Progenitor cell of endocrine pancreas (in vitro differentiated cells): ENCODE measurements at places on chromosomes 11 and 22.

GRCh38 chr11:12559011-12559410 is 115.2 kb upstream of the TEAD1 start:
- DNase-seq, result no peak

GRCh38 chr11:100273066-100273815 is 413.8 kb upstream of the ARHGAP42 start:
- DNase-seq, result no peak

- DNase-seq, result no peak
Observed at GRCh38 chr22:29683536-29683935, 36.3 kb upstream of the CABP7 start.

- DNase-seq, result no peak
Observed at GRCh38 chr11:60918251-60918938, 4.4 kb downstream of the TMEM109 start.

GRCh38 chr11:94574193-94574961 is 7.2 kb downstream of the PIWIL4 start:
- no peak for DNase-seq

DNA sequence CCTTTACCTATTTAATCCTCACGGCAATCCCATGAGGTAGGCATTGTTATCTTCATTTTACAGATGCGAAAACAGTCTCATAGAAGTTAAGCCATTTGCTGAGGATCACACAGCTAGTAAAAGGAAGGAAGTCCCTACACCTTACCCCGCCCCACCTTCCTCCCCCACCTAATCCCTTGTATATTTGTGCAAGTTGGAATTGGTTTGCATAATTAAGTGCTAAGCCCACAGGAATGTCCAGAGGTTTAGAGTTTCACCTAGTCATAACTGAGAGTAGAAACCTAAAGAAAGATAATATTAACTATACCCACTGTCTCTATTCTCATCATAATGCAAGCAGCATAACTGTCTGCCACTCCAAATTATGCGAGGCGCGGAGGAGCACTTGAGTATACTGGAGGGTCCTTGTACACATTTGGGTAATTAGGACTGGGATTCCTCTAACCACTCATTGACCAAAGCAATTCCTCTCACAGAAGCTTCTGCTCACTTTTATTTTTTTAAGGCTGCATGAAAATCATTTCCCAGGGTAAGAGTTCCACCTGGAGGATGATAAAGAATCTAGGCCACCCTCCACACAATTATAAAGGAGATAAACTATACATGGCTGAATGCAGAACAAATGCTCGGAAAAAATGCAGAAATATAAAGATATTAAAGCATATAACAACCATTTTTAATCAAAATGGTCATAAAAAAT is 199.9 kb downstream of the FAM181B start:
- DNase-seq, result no peak

DNA sequence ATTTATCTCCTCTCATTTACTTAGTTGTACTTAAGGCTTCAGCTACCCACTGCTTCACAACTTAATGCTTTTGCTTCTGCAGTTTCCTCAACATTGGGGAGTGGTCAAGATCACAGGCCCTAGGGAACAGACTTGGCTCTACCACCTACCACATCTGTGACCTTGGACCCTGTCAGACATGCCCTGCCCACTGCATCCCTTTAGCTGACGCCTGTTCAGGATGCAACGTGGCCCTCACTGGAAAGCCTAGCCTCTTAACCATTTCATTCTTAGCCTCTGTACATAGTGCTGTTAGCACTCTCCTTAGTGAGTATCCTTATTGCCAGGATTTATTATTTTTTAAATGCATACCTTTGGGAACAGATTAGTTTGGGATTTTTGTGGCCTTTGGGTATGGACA is 34.4 kb downstream of the TNRC6B start:
- DNase-seq, result no peak

DNA sequence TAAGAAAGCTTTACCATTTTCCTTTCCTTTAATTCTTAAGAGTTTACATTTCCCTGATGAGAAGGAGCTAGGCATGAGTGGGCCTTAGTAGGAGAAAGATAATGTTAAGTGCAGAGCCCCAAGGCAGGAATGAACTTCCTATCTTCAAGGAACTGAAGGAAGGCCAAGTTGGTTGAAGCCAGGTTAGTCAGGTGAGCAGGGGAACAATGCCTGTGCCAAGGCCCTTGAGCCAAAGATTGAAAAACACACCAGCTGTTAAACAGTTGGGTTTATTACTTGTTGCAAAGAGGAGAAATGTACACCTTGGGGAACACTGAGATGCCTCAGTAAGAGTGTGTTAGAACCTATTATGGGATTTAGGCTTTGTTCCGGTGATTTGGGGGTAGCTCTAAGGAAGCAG is 10.0 kb downstream of the CNTF start:
- DNase-seq, result no peak

DNA sequence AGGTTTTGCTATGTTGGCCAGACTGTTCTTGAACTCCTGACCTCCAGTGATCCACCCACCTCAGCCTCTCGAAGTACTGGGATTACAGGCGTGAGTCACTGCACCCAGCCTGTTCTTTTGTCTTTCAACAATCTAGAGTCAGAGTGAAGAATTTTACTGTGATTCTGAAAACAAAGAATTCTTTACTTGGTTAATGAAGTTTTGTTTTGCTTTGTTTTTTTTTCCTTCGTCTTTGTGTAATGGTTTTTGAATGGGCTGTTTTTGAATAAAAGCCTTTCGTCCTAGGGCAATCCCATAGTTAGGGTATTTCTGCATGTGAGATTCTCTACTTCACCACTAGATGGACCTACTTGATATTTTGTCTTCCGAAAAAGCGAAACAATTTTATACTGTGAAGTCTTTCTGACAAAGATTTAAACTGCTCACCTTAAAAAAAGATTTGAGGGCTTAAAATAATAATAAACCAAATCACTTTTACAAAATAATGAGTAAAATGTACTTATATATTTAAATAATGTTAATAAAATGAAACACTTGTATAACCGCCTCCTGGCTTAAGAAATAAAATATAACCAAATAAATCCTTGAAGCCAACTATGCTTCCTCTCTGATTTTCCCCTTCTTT is 43.4 kb upstream of the SC5D start:
- no peak for DNase-seq

GRCh38 chr11:45704635-45705034 is 39.2 kb upstream of the CHST1 start:
- no peak for DNase-seq

DNA sequence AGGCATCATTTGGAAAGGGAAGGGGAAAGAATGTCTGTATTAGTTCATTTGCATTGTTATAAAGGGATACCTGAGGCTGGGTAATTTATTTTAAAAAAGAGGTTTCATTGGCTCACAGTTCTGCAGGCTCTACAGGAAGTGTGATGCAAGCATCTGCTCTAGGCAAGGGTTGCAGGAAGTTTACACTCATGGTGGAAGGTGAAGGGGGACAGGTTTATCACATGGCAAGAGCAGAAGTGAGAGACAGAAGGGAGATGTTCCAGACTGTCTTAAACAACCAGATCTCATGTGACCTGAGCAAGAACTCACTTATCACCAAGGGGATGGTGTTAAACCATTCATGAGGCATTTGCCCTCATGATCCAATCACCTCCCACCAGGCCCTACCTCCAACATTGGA is 90.6 kb downstream of the CCDC83 start:
- DNase-seq, result no peak

DNA sequence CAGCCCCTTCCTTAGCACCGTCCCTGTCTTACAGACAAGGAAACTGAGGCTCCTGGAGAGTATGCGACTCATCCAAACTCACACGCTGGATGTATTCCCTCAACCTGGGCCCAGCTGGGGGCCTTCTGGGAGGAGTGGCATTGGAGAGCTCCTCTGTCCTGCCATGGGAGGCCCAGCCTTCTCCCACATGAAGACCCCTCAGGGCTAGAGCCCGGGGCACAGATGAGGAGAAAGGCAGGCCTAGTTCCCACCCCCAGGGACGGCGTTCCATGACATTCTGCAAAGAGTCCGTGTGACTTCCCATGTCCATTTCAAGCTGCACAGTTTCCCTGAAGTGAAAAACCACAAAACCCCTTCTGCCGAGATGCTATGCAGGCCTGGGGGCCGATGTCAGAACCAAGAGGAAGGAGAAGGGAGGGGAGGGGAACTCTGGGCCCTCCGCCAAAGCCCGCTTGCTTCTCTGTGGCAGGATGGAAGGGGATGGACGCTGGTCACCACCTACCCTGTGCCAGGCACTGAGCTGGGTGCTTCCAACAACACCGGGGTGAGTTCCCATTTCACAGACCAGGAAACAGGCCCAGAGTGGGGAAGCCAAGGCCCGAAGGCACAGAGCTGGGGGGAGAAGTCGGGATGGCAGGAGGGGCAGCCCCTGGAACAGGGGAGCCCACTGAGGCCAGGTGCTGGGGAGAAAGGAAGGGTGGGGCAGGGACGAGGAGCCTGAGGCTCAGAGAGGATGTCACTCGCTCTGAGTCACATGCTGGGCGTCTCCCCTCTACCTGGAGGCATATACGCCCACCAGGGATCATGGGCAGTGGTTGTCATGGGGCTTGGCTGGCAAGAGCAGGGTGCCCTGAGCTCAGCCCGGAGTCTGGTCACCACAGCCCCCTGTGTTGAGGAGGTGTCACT is 15.7 kb downstream of the RAC2 start:
- no peak for DNase-seq

DNA sequence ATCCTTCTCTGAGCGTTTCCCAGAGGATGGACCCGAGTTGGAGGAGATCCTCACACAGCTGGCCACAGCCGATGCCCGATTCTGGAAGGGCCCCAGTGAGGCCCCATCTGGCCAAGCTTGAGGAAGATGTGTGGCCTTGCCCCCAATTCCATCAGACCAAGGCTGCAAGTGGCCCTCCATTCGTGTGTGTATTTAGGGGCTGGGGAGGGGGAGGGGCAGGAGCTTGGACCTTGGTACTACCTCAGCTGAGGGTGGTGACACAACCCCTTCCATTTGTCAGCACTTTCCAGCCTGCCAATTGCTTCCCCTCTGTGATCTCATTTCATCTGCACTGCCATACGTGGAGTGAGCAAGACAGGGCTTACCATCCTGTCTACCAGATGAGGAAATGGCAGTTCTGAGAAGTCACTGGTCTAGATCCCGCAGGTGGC is 1.3 kb upstream of the BBS1 start:
- DNase-seq, result no peak

GRCh38 chr11:59173080-59173963 is 1.4 kb downstream of the DTX4 start:
- peak; percentile 40 for DNase-seq

GRCh38 chr11:123450623-123451022 is 20.6 kb downstream of the GRAMD1B start:
- no peak for DNase-seq

- DNase-seq, result no peak
Observed at GRCh38 chr11:48047616-48048015, 67.3 kb downstream of the PTPRJ start.

DNA sequence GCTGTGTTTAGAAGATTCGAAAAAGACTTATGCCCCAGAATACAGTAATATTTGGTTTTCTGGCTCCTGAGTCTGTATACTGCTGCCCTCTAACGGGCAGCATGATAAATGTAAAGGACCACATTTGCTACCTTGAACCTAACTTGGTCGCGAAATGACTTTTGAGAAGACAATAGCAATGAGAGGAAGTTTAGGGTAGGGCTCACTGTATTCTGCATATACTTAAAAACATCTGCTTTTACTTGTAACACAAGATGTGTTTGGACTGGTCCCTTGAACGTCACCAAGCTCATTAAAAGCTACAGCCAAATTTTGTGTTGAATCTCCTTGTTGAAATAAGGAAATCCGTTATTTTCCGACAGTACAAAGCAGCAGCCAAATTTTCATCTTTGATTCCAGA is 309.1 kb downstream of the SWAP70 start:
- no peak for DNase-seq

DNA sequence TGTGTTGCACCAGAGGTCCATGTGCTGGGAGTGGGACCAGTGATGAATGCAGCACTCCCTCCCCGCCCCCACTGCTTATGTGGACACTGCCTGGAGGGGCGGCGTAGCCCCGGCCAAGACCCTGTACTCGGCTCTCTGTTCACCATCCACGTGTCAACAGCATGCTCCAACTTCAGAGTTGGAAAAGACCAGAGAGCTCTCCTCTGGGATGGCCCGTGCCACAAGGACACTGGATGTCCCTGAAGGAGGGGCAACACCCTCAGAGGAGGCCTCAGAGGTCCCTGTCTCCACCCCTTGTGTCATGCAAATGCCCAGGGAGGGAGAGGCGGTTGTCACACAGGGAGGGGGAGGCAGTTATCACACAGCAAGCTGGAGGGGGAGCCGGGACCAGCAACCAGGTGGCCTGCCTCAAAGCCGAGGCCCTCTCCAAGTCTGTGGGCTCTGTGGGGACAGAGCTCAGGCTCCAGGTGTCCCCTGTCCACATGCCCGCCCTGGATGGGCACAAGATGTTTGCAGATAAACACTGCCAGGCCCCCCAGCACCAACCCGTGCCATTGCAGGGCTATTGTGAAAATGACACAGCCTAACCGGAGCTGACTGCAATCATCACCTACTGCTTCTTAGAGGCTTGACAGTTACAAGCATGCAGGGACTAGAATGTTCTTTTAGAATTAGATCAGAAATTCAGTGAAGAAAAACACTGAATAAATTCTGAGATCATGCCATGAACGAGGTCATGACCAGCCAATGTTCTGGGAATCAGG is 121.1 kb downstream of the PHF21B start:
- no peak for DNase-seq

DNA sequence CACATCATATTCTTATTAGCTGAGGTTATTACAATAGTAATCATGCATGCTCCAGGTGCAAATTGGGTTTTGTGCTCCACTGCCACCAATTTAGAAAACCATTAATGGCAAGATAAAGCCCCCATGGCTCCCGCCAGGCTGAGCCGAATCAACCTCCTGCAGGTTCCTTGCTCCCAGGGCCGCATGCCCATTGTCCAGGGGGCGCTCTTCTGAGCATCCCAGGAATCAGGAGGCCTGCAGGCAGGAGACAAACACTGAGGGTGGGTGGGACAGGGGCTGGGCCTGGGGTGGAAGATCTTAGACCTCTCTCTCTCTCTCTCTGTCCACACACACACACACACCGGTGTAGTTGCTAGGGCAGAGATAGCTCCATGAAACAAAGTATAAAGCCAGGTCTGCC is 57.4 kb downstream of the BUD13 start:
- no peak for DNase-seq

DNA sequence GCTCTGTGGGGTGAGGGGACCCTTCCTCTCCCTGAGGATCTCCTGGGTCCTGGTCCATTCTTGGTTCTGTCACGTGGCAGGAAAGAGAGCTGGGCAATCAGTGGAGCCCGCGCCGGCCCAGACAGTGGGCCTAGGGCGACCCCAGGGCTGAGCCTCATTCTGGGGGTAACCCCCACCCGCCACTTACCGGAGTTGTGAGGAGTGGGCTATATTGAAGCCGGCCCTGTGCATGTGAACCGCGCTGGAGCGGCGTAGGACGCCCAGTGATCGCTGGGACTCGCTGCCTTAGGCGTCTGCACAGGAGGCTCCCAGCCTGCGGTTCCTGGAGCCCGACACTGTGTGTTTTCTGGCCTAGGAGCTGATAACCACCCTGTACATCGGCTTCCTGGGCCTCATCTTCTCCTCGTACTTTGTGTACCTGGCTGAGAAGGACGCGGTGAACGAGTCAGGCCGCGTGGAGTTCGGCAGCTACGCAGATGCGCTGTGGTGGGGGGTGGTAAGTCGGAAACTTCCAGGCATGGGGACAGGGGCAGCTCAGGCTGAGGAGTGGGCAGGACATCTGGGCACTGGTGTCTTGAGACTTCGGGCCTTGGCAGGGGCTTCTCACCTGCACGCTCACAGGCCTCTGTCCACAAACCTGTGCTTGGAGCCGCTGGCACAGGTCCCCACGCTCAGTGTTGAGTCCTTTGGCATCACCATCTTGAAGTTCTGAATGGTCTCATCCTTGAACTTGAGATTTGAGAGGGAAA is 127.1 kb downstream of the KCNQ1OT1 start:
- no peak for DNase-seq

GRCh38 chr11:2256293-2256913 is 14.0 kb downstream of the ASCL2 start:
- DNase-seq, result no peak

- DNase-seq, result no peak
Observed at GRCh38 chr11:73252577-73253191, 19.5 kb upstream of the P2RY6 start.
